Glutamatergic neuron (in vitro differentiated cells): ENCODE measurements at places on chromosomes 4 and X. TPM values are rescaled to one million over a fixed set of nuclear protein-coding genes. Genes with fewer than 3 reads are reported as not detected.

GRCh38 chrX:41823402-41823801 lies 99.4 kb downstream of the GPR82 start:
- H3K4me3 ChIP-seq: no peak overlapping the region
- no peaks in the 10 kb centered on the region for H3K36me3 ChIP-seq
- H3K27me3 ChIP-seq: no peaks in the 10 kb centered on the region
- DNase-seq: no peak

DNA sequence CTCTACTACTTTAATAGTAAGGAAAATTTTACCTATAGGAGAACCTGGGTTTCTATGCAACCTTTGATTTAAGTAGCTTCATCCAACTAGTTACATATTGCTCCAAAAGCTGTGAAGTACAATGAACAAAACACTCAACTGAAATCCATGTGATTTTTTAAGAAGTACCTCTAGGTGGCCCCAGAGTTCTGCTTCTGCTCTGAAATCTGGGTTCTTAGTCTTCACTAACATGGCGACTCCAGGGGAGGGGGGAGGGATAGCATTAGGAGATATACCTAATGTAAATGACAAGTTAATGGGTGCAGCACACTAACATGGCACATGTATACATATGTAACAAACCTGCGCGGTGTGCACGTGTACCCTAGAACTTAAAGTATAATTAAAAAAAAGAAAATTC lies 73.4 kb upstream of the MAGEB2 start:
- H3K27me3 ChIP-seq: no peaks in the 10 kb centered on the region
- H3K4me1 ChIP-seq: no peaks in the 10 kb centered on the region
- H3K36me3 ChIP-seq: no peaks in the 10 kb centered on the region
- no peak overlapping the region for H3K27ac ChIP-seq
- H3K4me3 ChIP-seq: no peak overlapping the region

GRCh38 chrX:19270727-19271126 lies 73.0 kb upstream of the PDHA1 start:
- no peak overlapping the region for H3K4me3 ChIP-seq
- H3K36me3 ChIP-seq: no peaks in the 10 kb centered on the region
- no peak for DNase-seq

DNA sequence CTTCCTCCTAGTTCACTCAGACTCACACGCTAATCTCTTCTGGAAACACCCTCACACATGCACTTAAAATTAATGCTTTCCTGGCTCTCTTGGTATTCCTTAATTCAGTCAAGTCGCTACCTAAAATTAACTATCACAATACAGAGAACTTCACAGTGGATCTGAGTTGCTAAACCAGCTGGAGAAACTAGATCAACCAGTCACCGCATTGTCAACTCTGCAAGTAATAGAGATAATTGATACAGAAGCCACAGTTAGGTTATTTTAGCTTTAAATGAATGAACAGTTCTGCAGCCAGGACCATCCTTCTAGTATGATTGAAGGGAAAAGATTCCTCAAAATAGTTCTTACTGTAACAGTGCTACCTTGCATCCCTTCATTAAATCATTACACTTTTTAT lies 6.0 kb upstream of the TBC1D9 start:
- no peak overlapping the region for H3K4me3 ChIP-seq
- no peak for DNase-seq

DNA sequence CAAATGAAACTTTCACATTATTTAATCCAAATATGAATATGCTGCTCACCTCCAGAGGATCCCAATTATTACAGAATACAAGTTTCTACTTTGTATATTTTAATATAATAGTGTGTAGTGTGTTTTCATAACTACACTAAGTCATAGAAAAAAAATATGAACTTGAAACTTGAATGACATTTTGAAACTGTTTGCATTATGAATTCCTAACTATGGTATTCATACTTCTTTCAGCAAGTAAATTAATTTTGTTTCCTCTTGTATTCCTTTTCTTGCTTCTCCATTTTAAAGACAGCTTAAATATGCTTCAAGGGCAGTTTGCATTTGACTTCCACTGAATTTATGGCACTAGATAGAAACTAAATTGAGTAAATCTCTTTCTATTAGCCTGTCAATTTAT lies 177.1 kb downstream of the BMPR1B start:
- H3K27me3 ChIP-seq: no peaks in the 10 kb centered on the region
- H3K27ac ChIP-seq: no peak overlapping the region
- no peaks in the 10 kb centered on the region for H3K36me3 ChIP-seq
- no peak for DNase-seq

DNA sequence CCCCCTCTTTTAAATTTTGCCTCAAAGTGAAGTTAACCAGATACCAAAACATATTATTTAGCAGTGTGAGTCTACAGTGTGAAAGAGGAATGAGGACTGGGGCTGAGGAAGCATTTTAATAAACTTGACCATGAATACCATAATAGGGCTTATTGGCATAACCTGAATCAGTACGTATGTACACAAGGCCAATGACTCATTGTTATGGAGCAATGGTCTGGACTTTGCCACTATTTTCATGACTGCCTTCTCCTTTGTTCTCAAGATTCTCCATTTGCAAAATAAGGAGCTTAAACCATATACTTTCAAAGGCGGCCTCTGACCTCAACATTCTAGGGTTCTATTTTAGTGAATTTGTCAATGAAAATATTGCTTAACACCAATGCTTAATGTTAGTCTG lies 102.8 kb upstream of the OR13H1 start:
- no peak overlapping the region for H3K27ac ChIP-seq
- H3K36me3 ChIP-seq: no peaks in the 10 kb centered on the region
- no peaks in the 10 kb centered on the region for H3K27me3 ChIP-seq
- no peaks in the 10 kb centered on the region for H3K4me1 ChIP-seq
- no peak overlapping the region for H3K4me3 ChIP-seq

DNA sequence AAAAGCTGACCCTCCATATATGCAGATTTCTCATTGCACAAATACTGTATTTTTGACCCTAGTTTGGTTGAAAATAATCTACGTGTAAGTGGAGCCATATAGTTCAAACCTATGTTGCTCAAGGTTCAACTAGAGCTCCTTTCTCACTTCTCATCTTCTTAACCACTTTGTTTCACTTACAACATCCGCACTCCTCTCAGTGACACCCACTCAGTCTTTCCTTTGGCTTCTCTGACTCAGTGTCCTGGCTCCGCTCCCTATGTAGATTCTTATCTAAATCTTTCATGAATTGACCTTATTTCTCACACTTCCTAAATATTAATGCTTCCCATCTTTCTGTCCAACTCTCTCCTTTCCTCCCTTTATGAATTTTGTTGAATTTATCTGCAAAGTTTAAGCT lies 32.9 kb upstream of the DKK2 start:
- no peak overlapping the region for H3K27ac ChIP-seq
- no peak for DNase-seq
- no peaks in the 10 kb centered on the region for H3K27me3 ChIP-seq
- H3K4me1 ChIP-seq: no peaks in the 10 kb centered on the region
- no peak overlapping the region for H3K4me3 ChIP-seq

GRCh38 chr4:109009909-109010308 lies 247.1 kb upstream of the ETNPPL start:
- H3K4me1 ChIP-seq: peaks cover 29% of the 10 kb centered on the region
- H3K36me3 ChIP-seq: no peaks in the 10 kb centered on the region
- H3K4me3 ChIP-seq: peak overlapping the region; percentile 57

DNA sequence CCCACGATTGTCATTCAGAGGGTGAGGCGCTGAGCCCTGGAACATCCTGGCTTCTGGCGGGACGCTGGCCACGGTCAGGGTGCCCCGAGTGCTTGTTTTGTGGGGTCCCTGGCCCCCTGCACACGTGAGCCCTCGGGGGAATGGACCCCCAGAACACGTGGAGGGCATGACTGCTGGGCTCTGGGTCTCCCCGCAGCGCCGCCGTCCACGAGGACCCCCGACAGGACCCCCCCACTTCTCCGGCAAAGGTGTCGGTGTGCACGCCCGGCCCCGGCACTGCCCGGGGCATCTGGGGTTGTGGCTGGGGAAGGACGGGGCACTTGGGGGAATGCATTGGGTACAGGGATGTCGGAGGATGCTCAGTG lies 13.9 kb upstream of the GTPBP6 start:
- no peak overlapping the region for H3K27ac ChIP-seq
- no peak overlapping the region for H3K4me3 ChIP-seq
- H3K36me3 ChIP-seq: peaks cover 12% of the 10 kb centered on the region
- peaks cover 7% of the 10 kb centered on the region for H3K27me3 ChIP-seq
- DNase-seq: no peak

DNA sequence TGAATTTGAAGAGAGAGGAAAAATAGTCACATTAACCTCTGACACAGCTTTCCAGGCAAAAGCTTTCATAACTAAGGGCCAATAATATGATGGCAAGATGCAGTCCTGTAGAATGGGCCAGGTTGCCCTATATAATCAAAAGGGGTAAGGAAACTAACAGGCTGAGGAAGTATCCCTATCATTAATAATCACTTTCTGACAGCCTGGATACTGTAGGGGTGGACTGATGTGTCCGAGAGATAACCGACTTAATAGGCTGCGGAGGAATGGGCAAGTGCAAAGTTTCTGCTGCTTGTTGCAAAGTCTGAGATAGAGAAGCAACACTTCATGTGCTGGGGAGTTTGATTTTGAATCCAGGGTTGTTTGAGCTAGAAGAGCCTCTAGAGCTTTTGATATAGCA lies 94.8 kb downstream of the DNAAF6 start:
- no peak overlapping the region for H3K27ac ChIP-seq
- DNase-seq: no peak
- H3K36me3 ChIP-seq: no peaks in the 10 kb centered on the region
- H3K4me3 ChIP-seq: no peak overlapping the region
- H3K4me1 ChIP-seq: no peaks in the 10 kb centered on the region

- peaks cover 11% of the 10 kb centered on the region for H3K36me3 ChIP-seq
- H3K4me1 ChIP-seq: no peaks in the 10 kb centered on the region
- no peak overlapping the region for H3K27ac ChIP-seq
- H3K4me3 ChIP-seq: no peak overlapping the region
Observed at GRCh38 chr4:173713026-173713425, 183.0 kb upstream of the HAND2 start.

DNA sequence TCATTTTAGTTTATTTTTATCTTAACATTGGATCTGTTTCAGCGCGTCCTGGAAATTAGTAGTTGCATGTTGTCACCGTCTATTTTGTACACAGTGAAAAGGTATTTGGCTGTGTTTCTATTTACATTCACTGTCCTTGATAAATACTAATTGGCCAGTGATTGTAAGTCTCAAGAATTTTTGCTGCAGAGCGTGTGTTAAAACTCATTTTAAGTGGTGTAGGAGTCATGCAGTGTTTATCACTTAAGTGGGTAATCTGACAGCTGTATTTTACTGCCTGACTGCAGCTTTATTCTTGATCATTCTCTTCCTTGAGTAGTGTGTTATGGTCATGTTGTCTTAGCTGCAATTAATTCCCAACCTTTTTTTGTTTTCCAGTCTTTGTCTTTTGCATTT lies 9.8 kb downstream of the GUCY1A1 start:
- H3K27ac ChIP-seq: no peak overlapping the region
- no peaks in the 10 kb centered on the region for H3K36me3 ChIP-seq
- DNase-seq: no peak

GRCh38 chr4:71472946-71473345 lies 134.1 kb downstream of the SLC4A4 start:
- no peak overlapping the region for H3K4me3 ChIP-seq
- DNase-seq: no peak
- H3K36me3 ChIP-seq: no peaks in the 10 kb centered on the region
- H3K27ac ChIP-seq: no peak overlapping the region

- H3K27ac ChIP-seq: no peak overlapping the region
- H3K36me3 ChIP-seq: no peaks in the 10 kb centered on the region
- H3K27me3 ChIP-seq: peaks cover 1% of the 10 kb centered on the region
- DNase-seq: no peak
Observed at GRCh38 chr4:36029951-36030350, 214.4 kb downstream of the ARAP2 start.

- no peaks in the 10 kb centered on the region for H3K36me3 ChIP-seq
- no peaks in the 10 kb centered on the region for H3K27me3 ChIP-seq
- H3K4me3 ChIP-seq: no peak overlapping the region
- no peak for DNase-seq
- H3K4me1 ChIP-seq: no peaks in the 10 kb centered on the region
Observed at GRCh38 chr4:59973492-59973891, 1226.6 kb upstream of the ADGRL3 start.

DNA sequence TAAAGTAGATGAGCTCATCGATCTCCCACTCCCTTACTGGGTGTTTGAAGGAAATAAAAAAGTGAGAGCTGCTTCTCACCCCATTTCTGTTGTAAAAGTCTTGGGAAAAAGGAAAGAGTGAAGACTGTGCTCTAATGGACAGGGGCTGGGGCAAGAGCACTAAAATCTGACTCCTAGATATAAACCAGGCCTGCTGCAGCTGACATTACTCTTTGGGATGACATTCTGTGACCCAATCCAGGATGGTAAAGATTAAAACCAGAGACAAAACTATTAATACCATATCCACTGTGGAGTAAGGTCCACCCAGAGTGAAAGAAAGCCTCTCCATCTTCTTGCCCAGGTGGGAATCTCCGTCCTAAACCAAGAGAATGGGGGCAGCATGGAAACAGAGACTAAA lies 20.1 kb upstream of the NEUROG2 start:
- no peak overlapping the region for H3K4me3 ChIP-seq
- no peaks in the 10 kb centered on the region for H3K36me3 ChIP-seq
- no peak for DNase-seq
- peaks cover 4% of the 10 kb centered on the region for H3K4me1 ChIP-seq
- no peak overlapping the region for H3K27ac ChIP-seq

DNA sequence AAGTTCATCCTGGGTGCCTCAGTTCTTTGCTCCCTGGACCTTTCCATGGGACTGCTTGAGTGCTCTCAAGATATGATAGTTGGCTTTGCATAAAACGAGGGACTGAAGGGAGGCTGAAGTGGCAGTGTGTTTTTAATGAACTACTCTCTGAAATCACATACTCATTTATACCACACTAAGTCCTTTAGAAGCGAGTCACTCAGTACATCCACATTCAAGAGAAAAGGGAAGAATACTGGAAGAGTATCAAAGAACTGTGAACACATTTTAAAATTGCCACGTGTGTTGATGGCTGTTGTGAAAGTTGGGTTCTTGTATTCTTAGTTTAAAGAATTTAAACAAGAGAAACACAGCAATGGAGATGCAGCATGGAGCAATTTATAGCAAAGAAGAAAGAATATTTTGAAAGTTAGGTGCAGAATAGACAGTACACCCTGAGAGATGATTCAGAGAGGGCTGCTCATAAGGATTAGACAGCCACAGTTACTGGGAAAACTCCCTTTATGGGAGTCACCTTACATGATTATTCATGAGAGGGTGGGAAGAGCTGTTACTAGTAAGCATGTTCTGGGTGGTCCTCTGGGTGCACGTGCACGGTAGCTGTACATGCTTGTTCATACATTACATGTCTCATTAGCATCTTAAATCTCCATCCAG lies 380.7 kb downstream of the ADGRL3 start:
- peaks cover 5% of the 10 kb centered on the region for H3K4me1 ChIP-seq
- no peak overlapping the region for H3K4me3 ChIP-seq
- no peak for DNase-seq
- H3K27me3 ChIP-seq: no peaks in the 10 kb centered on the region
- H3K36me3 ChIP-seq: peaks cover 5% of the 10 kb centered on the region
- H3K27ac ChIP-seq: no peak overlapping the region

GRCh38 chr4:183342541-183343533 lies 20.6 kb upstream of the CLDN24 start:
- DNase-seq: no peak
- H3K4me1 ChIP-seq: peaks cover 6% of the 10 kb centered on the region
- H3K27ac ChIP-seq: no peak overlapping the region
- H3K36me3 ChIP-seq: no peaks in the 10 kb centered on the region
- H3K27me3 ChIP-seq: peaks cover 5% of the 10 kb centered on the region

The CYLC1 gene
- not detected for total RNA-seq

The ENPEP gene
- total RNA-seq: 2.4 TPM

The RIBC1 gene
- 0.64 TPM for total RNA-seq
